GM03348 (cell line): ENCODE measurements at places on chromosomes 2 and 18.

DNA sequence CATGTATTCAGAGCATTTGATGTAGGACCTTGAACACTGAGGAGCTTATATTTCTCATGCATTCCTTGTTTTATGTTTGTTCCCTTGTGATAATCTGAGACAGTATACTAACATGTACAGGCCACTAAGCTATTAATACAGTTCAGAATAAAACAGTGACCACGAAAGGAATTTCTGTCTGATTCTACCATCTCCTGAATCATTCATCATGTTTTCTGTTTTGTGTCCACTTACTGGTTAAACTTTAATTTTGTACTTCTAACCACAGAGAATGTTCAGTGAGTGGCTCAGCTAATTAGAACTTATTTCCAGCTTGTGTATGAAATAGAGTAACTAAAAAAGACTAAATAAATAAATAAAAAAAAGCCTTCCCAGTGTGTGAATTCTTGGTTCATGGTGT is 110.4 kb downstream of the LRP1B start:
- DNase-seq = no peak

DNA sequence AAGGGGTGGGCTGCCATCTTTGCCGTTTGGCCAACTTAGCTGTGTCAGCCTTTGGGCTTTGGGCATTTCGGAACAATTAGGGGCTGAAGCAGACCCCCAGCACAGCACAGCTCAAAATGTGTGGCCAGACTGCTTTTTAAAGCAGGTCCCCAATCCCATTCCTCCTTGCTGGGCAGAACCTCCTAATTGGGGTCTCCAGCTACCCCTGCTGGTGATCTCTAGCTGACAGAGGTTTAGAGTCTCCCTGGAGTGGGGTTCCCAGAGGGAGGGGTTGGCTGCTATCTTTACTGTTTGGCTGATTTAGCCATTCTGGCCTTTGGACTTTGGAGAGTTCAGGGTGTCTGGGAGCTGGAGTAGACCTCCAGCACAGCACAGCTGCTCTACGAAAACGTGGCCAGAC is 71.5 kb upstream of the LHCGR start:
- DNase-seq = no peak

GRCh38 chr2:48459921-48460320 is 70.0 kb upstream of the STON1 start:
- DNase-seq = no peak

GRCh38 chr2:168773719-168774521 is 28.5 kb upstream of the NOSTRIN start:
- peak; percentile 61 for DNase-seq

DNA sequence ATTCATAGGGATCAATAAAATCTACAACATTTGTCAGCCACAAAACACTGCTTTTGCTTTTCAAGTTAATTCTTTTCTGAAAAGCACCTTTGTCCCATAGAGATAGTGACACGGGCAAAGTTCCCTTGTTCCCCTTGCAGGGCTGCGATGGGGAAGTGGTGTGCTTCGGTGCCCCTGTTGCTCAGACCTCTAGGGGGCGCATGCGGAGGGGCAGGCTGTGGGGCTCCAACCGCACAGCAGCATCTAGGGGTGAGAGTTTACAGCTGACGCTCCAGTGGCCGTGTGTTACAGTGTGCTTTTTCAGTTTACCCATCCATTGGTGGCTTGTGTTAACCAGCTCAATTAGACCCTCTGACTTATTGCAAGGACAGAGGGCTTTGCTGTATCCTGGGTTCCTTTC is 1432.2 kb upstream of the ACVR2A start:
- DNase-seq = no peak
